GM04503 (cell line): ENCODE measurements at places on chromosomes 5 and 9.

DNA sequence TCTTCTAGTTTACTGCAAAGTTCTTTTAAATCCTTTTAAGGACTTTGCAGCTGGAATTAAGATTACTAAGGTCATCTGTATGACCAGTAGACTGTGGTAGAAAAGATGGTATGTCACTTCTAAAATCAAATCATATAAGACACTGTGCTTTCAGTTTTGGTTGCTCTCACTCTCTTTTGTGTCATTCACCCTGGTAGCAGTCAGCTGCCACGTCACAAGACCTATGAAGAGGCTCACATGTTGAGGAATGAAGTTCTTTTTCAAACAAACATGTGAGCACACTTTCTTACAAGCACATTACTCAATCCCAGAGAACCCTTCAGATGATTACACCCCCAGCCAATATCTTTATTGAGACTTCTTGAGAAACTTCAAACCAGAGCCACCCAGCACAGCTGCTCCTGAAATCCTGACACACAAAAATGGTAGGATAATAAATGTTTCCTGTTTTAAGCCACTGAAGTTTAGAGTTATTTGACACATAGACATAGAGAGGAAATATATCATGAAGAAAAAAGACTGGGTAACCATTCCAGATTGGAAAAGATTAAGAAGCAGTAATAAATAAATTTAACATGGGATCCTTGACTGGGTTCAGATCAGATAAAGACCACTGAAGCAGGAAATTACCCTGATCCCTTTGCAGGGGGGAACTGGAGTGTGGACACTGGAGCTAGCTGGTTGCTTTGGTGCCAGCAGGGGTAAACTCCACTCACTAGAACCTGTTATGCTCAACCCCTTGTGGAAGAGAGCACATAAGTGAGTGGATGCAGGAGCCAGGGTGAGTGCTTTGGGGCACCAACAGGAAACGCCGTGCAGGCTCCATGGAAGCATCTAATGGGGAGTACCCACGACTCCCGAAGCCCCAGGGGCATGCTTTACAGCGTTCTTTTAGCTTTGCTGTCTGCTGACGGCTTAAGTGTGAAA, 64.1 kb downstream of the SLCO4C1 start:
- DNase-seq: no peak

GRCh38 chr5:167311340-167311739, 980.1 kb upstream of the WWC1 start:
- no peak for DNase-seq

DNA sequence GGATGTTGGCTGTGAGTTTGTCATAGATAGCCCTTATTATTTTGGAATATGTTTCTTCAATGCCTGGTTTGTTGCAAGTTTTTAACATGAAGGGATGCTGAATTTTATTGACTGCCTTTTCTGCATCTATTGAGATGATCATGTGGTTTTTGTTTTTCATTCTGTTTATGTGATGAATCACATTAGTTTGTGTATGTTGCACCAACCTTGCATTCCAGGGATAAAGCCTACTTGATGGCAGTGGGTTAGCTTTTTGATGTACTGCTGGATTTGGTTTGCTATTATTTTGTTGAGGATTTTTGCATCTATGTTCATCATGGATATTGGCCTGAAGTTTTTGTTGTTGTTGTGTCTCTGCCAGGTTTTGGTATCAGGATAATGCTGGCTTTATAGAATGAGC, 225.6 kb downstream of the PCSK1 start:
- no peak for DNase-seq

- no peak for DNase-seq
Observed at GRCh38 chr9:124258607-124259157, 933 bp downstream of the NEK6 start.

- no peak for DNase-seq
Observed at GRCh38 chr5:83488271-83488670, 16.7 kb downstream of the VCAN start.

- DNase-seq: no peak
Observed at GRCh38 chr9:102135768-102136167, 397.3 kb upstream of the GRIN3A start.

GRCh38 chr9:83219924-83220438, 157.0 kb upstream of the RASEF start:
- no peak for DNase-seq

DNA sequence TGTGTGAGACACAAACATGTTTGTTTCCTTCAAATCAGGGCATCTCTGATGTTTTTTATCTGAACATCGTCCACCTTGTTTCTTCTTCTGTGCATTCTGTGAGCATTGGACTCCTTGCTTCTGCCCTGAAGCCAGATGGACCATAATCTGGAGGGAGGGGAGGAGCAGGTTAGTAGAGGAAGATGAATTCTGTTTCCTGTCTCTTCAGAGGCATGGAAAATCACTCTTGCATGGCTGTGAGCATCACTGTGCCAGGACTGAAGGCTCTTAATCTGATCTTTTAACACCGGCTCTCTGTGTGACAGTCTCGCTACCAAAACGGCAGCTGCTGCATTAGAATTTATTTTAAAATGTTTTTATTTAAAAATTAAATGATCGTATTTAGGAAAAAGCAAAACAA, 43.3 kb downstream of the TLE4 start:
- no peak for DNase-seq

DNA sequence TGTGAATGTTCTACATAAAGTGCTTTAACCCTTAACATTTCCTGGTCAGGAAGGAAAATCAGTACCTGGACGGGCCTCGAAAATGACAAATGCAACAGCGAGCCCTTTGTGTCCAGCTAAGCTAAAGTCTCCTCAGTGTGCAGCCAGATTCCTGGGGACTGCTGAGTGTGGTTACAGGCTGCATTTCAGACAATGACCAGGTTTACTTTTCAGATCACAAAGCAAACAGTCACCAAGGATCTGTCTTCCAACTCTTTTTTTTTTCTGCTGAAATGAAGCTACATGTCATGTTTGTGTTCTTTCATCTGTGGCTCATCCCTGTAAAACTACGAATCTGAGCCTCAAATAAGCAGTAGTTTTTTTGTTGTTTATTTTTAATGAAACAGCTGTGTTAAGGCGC, 20.8 kb downstream of the SLC46A2 start:
- no peak for DNase-seq

- DNase-seq: no peak
Observed at GRCh38 chr5:17037751-17038150, 101.7 kb upstream of the MYO10 start.

GRCh38 chr5:173108914-173109313, 35.4 kb upstream of the BNIP1 start:
- no peak for DNase-seq

GRCh38 chr5:29950416-29951145, 1242.9 kb upstream of the CDH6 start:
- no peak for DNase-seq

DNA sequence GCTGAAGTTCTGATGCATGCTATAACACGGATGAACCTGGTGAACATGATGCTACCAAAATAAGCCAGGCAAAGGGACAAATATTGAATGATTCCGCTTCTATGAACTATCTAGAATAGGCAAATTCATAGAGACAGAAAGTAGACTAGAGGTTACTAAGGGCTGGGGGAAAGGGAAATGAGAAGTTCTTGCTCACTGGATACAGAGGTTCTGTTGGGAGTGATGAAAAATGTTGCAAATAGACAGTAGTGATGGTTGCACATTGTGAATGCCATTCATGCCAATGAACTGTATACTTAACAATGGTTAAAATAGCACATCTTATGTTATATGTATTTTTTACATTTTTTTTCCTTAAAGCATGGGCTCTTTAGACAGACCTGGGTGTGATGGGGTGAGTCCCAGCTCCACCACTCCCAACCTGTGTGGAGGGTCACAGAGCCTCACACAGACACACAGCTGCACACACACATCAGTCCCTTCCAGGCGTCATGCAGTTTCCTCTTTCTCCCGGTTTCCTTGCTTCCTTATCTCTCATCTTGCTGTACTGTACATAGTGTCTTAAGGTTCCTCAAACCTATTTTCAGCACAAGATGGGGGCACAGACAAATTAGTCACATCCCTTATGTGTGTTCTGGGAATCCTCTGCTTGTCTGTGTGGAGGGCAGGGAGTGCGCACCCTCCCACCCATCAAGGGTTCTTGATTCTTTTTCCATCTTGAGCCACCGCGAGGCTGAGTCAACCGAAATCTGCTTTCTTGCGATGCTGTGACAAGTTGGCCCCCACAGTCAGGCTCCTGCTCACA, 192.9 kb downstream of the CRB2 start:
- DNase-seq: no peak

- DNase-seq: no peak
Observed at GRCh38 chr5:126100767-126101166, 322.4 kb upstream of the GRAMD2B start.

- DNase-seq: no peak
Observed at GRCh38 chr9:77435277-77435676, 212.8 kb downstream of the GNA14 start.

DNA sequence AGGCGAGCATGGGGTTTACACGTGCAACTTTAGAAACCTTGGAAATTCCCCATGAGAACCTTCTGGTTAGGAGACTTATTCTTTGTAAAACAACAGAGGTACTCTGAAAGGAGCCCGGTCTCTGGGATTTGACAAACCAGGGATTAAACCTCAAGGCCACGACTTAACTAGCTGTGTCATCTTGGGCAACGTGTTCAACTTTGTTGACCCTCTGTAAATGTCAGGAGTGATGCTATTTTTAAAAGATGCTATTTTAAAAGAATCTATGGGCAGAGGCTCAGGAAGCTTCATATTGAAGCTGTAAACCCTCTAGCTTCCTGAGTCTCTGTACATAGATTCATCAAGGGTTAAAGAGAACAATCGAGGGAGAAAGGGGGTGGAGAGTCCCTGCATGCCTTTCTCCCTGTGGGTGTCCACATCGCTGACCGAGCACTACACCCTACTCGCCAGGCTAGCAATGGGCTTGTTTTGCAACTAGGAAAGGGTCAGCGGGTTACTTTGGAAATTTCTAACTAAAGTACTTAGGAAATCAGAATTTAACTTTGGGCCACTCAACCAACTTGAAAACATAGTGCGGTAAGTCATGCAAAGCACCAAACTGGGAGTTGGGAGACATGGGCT, 2.1 kb downstream of the SLC36A2 start:
- no peak for DNase-seq

DNA sequence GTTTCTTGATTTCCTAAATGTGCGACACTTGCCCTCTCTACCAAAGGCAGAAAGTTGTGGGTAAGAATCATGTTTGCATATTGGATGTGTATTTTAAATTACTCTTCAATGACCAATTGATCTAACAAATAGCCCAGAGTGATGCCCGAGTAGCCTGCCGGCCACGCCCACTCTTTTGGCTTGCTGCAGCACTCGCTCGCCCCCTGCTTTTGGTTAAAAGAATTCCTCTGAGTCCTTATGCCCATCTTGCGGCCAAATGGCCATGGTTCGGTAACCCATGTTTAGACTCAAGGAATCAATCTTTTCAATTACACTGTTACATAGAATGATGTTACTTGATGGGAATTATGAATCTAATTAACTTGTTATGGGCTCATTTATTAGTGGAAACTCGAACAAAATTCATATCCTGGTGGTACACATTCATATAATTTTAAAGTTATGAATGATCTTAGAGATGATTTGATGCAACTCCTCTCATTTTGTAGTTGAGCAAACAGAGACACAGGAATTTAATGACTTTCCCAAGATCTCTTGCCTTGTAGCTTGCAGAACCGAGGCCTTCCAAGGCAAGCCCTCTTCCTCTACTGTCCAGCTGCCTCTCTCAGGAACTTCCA, 36.5 kb downstream of the PPIC start:
- no peak for DNase-seq

GRCh38 chr9:109316207-109316640, 4.6 kb downstream of the EPB41L4B start:
- peak; percentile 48 for DNase-seq

DNA sequence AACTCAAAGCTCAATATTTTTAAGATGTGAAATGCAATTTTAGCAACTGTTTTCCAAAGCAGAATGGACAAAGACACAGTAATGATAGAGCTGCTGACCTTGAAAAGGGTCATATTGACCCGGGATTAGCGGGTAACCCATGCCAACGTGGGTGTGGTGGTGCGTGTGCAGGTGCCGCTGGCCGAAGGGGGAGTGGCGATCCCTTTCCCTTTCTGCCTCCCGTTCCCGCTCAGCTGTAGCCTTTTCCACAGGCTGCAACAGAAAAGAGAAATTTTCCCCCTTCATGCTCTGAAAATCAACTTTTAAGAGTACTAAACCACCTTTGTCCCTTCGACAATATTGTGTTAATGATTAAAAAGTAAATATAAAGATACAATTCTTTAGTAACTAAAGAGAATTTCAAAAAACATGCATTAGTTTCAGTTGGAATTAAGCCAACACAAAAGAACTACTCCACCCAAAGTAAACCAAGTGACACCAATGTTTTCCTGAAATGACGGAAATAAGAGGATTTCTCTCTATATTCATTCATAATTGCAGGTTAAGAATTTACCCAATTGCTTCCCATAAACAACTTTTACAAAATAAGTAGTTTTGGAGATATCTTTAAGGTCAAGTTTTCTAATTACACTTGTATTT, 105.2 kb downstream of the ZNF608 start:
- no peak for DNase-seq
